Activated naive CD4-positive, alpha-beta T cell (primary cell): ENCODE measurements at places on chromosomes 1 and 21.

GRCh38 chr1:229769006-229769405 lies 143.0 kb downstream of the URB2 start:
- no peak for DNase-seq

- DNase-seq = no peak
Measured at GRCh38 chr1:31746687-31747086, 17.5 kb downstream of the ADGRB2 start.

- DNase-seq = no peak
Measured at GRCh38 chr1:109975718-109976117, 8.8 kb upstream of the AHCYL1 start.

GRCh38 chr1:6157132-6157527 lies 23.0 kb downstream of the CHD5 start:
- no peak for DNase-seq

GRCh38 chr1:194159941-194160340 lies 973.5 kb upstream of the B3GALT2 start:
- DNase-seq = no peak

GRCh38 chr1:4108758-4109627 lies 208.9 kb upstream of the C1orf174 start:
- DNase-seq = no peak

DNA sequence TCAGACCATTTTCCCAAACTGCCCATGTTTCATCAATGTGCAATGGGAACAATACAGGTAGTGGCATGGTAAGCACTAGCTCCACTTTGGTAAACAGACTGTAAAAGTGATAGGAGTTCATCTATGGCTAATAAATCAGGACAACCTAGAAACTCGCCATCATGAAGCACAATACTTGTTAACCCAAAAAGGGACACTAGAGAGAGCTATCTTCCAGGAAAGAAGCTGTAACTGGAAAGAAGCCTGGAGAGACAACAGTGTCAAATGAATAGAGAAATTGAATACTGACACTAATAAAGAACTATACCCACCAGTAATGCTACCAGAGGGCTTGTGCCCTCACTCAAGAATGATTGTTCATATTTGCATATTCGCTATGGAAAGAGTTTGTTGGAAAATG lies 164.7 kb upstream of the RGS18 start:
- no peak for DNase-seq

- DNase-seq = no peak
Measured at GRCh38 chr1:156882543-156882942, 11.0 kb upstream of the PEAR1 start.

DNA sequence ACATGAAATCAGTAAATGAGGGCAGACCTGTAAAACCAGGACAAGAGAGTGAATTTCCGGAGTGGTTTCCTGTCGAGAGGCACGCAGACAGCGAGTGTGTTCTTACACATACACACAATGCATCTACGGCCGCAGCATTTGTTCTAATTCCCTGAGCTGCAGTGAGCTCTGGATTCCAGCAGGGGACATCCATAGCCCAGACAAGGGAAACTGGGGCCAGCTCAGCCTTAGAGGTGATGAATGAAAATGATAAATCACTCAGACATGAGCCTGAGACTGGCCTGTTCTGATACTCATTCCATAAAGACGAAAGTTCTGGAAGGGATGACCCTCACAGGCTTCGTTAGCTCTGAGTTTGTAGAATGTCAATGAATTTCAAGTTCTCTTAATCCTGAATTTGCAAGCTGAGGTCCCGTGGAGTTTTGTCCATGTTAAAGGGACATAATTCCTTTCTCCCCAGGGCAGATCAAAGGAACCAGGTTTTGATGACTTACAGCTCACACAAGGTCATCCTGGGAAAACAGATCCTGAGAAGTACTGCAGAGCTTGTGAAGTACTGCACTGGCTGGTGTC lies 207.9 kb upstream of the C1orf87 start:
- no peak for DNase-seq

GRCh38 chr1:46203738-46204405 lies 738 bp downstream of the LURAP1 start:
- DNase-seq = no peak

- DNase-seq = no peak
Measured at GRCh38 chr1:99887890-99888289, 37.7 kb downstream of the AGL start.

DNA sequence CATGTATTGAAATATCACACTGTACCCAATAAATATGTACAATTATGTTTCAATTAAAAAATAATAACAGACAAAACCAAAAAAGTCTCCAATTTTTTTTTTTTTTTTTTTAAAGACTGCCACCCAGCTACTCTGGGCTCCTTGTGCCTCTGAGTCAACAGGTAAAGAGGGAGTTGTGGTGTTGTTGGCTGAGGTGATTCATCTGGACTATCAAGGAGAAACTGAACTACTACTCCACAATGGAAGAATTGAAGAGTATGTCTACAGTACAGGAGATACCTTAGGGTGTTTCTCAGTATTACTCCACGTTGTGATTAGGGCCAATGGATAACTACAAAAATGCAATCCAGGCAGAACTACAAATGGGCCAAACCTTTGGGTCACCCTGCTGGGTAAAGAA lies 67.9 kb downstream of the SCMH1 start:
- no peak for DNase-seq

- DNase-seq = no peak
Measured at GRCh38 chr1:237702161-237702560, 188.6 kb downstream of the ZP4 start.

DNA sequence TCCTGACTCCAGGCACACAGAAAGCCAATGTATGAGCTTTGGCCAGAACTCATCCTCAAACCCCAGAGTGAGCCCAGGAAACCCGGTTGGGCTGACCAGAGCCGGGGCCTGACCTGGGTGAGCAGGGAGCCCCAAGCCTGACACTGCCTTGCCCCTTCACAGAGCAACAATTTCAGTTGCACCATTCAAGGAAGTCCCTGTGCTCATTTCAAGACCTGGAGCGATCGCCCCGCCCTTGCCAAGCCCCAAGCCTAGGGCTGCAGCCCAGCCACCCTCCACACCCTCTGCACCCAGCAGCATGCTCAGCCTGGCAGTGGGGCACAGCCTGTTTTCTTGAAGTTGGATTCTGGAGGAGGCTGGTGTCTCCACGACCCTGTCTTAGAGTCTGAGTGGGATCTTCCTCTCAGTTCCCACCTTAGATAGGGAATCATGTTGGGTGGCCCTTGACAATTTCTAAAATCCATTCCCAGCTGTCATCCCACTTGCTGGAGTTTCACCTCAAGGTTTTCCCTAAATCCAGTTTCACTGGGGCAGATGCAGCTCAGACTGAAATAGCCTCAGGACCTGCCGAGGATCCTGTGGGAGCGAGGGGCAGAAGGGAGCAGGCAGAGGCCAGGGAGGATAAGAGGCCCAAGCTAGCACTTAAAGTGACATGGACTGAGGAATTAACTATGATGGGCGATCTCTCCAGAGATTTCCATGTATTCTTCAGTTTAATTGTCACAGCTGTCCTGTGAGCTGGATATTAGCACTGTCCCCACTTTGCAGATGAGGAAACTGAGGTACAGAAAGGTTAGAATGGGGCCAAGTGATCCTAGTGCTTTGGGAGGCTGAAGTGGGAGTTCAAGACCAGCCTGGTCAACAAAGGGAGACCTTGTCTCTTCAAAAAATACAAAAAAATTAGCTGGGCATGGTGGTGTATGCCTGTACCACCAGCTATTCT lies 2.5 kb downstream of the NBL1 start:
- no peak for DNase-seq

DNA sequence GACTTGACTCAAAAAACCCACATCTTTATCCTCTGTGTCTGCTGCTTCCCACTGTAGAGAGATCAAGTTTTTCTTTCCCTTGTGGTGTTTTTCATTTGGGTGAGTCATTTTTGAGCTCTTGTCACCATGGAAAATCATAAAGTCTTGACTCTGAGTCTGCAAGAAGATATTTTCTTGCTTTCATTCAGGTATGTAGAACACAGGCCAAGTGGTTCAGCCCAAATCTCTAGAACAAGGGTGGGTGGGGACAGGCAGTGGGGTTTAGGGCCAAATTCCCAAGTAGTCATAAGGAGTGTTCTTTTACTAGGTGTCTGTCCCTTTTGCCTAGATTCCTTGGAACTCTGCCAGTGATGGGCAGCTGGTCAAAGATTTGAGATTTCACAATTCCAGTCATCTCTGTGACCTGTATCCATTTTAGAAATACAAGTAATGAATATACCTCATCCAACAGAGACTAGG lies 21.5 kb upstream of the ARHGAP29 start:
- no peak for DNase-seq

DNA sequence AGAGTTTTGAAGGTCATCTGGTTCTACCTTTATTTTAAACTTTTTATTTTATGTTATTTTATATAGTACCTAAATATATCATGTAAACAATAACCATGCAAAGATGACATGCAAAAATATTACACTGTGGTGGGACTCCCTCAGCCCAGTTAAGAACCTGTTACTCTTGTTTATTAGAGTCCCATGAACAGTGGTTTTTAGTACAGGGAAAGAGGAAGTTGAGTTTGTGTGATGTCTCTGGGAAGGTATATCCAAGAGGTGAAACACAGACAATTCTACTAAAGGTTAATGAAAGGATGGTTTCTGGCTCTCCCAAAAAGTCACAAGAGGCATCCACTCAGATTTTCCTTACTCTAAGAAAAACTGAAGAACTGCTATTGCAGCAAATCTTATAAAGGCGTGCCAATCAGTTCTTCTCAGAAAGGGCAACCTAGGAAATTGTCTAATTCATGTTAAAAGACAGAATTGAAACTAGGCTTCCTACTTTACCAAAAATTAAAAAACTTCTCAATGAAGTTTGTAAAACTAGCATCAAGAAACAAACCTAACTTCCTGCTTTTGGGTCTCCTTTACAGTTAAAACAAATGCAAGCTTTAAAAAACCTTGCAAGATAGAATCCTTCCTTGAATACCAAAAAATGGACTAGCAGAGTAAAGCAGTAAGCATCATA lies 19.9 kb downstream of the GFI1 start:
- no peak for DNase-seq

DNA sequence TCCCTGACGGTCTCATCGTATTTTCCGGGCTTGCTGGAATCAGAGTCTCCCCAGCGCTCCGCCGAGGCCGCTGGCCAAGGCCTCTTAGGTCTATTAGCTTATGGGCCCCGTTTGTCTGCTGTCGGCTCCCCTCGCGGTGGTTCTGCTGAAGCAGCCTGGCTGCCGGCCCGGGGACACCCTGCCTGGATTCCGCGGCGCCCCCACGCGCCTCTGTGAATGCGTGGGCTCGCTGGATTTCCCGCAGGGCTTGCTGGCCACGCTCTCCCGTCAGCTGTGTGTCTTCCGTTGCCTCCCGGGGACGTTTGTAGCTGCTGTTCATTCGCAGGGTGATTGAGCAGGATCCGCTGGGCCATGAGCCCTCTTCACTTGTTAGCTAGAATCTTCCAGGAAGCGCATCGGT lies 8.4 kb downstream of the LRRC3 start:
- no peak for DNase-seq

- no peak for DNase-seq
Measured at GRCh38 chr1:99232172-99232571, 32.1 kb upstream of the PLPPR4 start.

DNA sequence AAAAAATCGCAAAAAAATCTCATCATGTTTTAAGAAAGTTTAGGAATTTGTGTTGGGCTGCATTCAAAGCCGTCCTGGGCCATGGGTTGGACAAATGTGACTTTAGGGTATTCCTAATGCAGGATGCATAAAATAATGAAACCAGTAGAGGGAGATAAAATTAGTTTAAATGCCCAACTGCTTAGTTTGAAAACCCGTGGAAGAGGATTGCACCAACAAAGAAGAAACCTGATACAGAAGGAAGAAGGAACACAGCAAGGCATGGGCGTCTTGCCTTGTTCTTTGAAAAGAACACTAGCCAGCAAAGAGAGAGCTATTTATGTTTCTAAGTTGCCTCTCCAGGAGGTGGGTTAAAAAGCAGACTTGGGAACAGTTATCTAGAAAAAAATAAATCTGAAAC lies 37.9 kb downstream of the WDR3 start:
- DNase-seq = no peak

- DNase-seq = no peak
Measured at GRCh38 chr1:156371553-156372264, 2.7 kb downstream of the RHBG start.

- DNase-seq = no peak
Measured at GRCh38 chr1:204588826-204589225, 72.6 kb downstream of the MDM4 start.

GRCh38 chr1:47824716-47825115 lies 172.5 kb downstream of the TRABD2B start:
- no peak for DNase-seq
